K562 (cell line): ENCODE measurements at places on chromosomes 11 and 22. TPM values are rescaled to one million over a fixed set of nuclear protein-coding genes. Genes with fewer than 3 reads are reported as not detected.

FIBIN gene
- total RNA-seq: not detected in 2 replicates

SMC1B gene
- not detected in 2 replicates for total RNA-seq

DNAJB7 gene
- total RNA-seq: not detected in 2 replicates

DNA sequence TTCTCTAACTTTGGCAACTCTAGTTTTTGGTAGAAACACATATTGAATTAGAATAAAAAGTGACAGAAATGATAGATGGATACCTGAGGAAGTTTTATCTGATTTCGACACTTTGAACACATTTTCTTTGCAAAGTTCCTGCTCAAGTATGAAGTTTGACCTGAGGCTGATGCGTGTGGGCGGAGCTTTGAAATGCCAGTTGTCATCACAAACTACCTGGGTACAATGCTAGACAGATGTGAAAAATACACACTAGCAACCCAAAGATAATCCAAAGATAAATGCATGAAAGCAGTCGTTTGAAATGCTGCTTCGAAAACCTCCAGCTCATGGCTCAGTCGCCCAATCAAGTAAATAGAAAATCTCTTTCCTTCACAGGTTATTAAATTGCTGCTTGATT, 54.8 kb downstream of the CD44 start:
- no peak for DNase-seq

GRCh38 chr22:32324505-32325415, 32.9 kb upstream of the RFPL3 start:
- DNase-seq: no peak

DPAGT1 gene
- 79.3 and 85.8 TPM in 2 replicates for total RNA-seq

OR52N4 gene
- not detected in 2 replicates for total RNA-seq

DNA sequence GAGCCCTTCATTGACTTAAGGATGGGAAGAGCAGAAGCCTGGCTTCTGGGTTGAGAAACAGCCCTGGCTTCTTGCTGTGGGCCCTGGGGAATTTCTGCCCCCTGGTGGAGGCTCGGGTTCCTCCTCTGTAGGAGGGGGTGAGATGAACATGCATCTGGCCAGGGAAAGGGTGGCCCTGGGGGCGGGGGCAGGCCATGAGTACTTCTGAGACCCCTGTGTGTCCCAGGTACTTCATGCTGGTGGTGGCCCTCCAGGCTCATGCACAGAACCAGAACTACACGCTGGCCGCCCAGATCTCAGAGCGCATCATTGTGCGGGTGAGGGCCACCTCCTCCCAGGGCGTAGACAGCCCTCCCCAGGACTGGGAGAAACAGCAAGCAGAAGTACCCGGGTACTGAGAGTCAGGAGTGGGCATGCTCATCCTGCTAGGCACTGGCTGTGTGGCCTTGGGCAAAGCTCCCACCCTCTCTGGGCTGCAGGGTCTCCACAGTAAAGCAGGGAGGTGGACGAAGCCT, 15.8 kb downstream of the TMEM258 start:
- DNase-seq: peak; percentile 86

- no peak for DNase-seq
Observed at GRCh38 chr11:119497717-119498116, 74.7 kb upstream of the THY1 start.

MS4A1 gene
- total RNA-seq: 0.24 and 0.25 TPM in 2 replicates

CARD18 gene
- total RNA-seq: 3.2 and 3.5 TPM in 2 replicates

DNA sequence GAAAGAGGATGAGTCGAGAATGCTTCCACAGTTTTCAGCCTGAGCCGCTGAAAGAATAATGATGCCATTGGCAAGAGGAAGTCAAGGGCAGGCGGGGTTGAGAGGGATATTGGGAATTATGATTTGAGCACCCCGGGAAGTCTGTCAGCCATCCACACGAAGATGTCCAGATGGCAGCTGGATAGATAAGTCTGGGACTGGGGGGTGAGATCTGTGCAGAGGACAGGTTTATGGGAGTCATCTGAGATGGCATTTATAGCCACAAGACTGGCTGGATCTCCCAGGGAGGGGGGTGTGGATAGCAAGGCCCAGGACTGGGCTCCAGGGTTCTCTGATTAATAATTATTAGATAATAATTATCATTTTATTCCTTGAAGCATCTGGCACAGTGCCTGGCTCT, 5.1 kb upstream of the STIP1 start:
- DNase-seq: no peak
